ENCODE measurements at places on chromosomes 5 and 9.
A peak's percentile ranks its signal among the peaks of the same experiment; 100 is the strongest.

- DNase-seq: no peak
Observed at GRCh38 chr5:157944938-157945337, 86.0 kb upstream of the CLINT1 start.

DNA sequence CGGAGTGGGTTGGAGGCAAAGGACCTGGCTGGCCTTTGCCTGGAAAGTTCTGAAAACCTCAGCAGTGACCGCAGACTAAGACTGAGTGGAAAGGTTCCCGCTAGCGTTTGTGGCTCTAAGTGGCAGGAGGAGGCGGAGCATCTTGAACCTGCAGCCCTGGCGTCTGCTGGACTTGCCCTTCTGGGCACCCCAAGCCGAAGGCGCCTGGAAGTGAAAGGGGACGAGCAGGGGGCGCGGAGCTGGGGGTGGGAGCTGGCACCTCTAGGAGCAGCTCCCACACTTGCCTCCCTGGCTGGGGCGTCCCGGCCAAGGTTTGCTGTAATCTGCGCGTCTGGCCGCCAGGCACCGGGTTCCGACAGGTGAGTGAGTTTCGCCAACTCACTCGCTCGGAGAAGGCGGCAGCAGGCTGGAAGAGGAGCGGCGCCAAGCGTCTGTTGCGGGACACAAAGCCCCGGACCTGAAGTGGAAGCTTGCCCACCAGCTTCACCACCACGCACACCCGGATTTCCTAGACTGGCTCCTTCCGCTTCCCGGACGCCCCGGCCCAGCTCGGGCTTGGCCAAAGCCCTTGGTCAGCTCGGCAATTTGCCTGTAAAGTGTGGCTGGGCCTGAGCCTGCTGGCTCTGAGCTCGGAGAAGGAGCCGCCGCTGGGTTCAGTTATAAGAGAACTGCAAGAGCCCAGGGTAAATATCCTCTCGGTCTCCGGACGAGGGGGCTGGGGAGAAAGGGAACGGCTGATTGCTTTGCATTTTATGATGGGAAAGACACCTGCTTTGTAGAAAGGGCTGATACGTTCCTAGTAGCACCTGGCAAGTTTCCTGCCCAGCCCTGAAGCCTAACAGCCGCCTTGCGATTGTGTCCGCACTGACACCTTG lies at the start of gene GNA14:
TSS of gene GNA14 (minus strand) at position 89 of the 875 bp plus-strand sequence. CDS start 529 bp downstream, outside the sequence.
- DNase-seq: peak; percentile 88

- DNase-seq: no peak
Observed at GRCh38 chr5:169567079-169567478, 16.5 kb upstream of the SPDL1 start.

DNA sequence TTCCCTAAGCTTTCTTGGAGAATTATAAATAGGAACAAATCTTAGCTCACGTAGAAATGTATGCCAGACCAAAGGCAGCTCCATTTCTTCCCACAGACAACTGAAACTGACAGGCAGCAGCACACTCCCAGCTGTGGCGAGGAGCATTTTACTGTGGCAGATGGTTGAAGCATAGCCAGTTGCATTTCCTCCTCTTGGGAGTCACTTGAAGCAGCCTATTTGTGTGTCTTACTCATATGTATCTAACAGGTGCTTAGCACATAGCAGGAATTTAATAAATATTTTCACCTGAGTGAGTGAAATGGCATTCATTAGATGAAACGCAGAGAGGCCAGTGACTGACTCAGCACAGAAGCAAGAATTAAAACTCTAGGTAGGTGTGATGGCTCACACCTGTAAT lies 12.3 kb upstream of the MTMR12 start:
- DNase-seq: no peak

- DNase-seq: no peak
Observed at GRCh38 chr9:91711755-91712601, 238.1 kb downstream of the ROR2 start.

DNA sequence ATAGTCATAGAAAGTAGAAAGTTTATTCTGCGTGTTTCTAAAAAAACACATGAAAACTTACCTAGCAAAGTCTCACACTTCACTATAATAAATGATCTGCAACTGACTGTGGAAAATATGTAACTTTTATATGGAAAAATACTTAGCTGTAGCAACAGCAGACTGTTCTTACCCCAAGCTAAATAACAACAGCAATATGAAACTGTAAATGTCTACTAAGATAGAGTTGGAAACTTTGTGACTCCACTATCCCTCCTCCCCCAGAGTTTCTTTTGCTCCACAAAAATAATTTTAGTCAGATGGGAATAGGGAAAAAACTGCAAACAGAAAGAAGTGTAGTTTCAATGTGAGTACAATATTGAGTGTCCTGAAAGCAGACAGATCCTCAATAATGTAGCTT lies 21.0 kb downstream of the MLLT3 start:
- no peak for DNase-seq

DNA sequence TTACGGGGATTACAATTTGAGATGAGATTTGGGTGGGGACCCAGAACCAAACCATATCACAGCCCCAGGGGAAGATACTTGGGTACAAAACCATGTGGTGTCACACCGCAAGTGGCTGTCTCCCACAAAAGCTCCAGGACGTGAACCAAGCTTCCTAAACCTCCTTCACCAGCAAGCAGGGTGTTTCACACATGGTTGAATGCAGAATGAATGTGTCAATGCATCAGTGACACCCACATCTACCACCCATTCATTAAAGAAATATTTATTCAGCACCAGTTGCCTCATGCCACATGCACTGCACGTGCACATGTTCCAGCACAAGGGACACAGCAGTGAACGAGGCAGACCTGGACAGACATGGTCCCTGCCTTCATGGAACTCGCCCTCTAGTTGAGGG lies 70.9 kb upstream of the SPOCK1 start:
- DNase-seq: no peak

DNA sequence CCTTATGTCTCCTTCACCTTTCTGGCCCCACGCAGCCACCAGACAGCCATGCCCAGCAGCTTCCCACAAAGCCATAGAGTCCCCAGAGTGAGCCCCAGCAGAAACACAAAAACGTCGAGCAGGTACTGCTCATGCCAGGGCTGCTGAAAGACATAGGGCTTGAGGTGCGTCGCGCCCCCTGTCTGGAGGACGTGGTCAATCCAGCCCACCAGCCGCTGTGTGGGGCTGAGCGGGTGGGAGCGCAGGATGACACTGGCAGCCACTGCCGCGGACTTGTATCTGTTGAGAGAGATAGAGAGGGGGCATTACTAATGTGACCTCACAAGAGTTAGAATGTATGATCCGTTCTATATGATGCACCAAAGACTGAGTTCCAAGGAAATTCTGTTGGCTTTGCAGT lies 31.0 kb downstream of the UGT3A2 start:
- no peak for DNase-seq

DNA sequence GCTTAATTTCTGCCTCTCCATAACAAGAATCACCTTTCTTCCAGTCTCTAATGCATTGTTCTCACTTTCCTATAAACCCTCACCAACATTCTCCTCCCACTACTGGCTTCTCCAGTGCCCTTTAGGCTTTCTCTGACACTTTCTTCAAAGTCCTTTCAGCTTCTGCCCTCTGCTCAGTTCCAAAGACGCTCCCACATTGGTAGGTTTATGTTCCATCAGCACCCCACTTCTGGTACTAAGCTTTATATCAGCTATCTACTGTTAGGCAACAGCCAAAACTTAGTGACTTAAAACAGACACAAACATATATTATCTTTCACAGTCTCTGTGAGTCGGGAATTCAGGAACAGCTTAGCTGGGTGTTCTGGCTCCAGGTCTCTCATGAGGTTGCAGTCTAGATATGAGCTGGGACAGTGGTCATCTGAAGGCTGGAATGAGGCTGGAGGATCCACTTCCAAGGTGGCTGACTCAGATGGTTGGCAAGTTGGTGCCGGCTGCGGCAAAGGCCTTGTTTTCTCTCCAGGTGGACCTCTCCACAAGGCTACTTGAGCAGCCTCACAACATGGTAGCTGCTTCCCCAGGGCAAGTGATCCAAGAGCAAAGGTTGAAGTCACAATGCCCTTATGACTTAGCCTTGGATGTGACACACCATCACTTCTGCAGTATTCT lies 37.4 kb downstream of the BOD1 start:
- no peak for DNase-seq

- no peak for DNase-seq
Observed at GRCh38 chr5:56352808-56353590, 119.9 kb upstream of the ANKRD55 start.

- DNase-seq: no peak
Observed at GRCh38 chr9:112839331-112839730, 51.3 kb downstream of the SLC46A2 start.

DNA sequence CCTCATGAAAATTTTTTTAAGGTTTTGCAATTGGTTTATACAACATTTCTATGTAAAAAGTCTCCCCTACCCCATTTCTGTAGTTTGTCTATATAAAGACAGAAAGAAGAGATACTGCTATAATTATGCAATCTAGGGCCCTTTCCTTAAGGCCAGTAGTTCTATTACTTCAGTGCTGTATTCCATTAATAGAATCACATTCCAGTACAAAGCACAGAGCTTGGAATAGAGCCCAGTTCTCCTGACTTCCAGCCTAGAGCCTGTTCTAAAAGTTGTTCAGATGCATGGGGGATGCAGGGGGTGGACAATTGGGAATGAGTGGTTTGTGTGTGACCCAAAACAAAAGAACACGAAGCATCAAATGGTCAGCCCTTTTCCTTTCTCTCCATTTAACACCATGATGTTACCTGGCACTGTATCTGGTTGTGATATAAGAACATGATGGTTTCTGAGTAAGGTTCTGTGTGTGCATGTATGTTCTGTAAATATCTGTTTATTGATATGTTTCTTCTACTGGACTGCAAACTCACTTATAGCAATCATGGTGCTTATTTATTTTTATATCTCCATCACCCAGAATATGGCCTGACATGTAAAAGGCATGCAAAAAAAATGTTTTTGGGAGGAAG lies 8.2 kb upstream of the GRAMD2B start:
- DNase-seq: no peak

DNA sequence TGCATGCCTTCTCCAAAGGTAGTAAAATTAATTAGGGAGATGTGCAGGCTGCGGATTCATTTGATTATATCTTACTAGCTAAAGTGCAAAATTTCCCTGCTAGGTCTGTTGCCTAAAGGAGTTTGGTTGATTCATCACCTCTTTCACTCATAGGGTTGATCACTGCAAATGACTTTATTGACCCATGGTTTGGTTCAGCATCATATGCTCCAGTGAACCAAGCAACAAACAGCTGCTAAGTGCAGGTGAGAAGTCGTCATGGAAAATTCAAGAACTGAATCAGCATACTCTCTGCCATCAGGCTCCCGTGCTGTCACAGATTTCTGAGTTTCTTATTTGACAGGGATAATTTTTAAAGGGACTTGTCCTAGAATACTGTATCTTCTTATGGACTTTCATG lies 571.8 kb upstream of the CDH18 start:
- no peak for DNase-seq

GRCh38 chr9:112081918-112082729 lies 93.0 kb downstream of the SUSD1 start:
- no peak for DNase-seq

- no peak for DNase-seq
Observed at GRCh38 chr9:124428751-124429529, 13.7 kb upstream of the PSMB7 start.

DNA sequence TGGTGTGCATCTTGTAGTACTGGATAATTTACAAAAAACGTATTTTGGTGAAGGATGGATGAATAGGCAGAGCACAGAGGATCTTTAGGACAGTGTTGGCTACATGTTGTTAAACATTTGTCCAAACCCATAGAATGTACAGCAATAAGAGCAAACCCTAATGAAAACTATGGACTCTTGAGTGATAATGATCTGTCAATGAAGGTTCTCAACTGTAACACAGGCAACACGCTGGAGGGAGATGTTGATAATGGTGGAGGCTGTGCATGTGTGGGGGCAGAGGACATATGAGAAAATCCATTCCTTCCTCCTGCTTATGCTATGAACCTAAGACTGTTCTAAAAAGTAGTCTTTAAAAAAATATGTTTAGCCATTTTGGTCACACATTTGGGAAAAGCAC lies 194.0 kb downstream of the FER start:
- no peak for DNase-seq

DNA sequence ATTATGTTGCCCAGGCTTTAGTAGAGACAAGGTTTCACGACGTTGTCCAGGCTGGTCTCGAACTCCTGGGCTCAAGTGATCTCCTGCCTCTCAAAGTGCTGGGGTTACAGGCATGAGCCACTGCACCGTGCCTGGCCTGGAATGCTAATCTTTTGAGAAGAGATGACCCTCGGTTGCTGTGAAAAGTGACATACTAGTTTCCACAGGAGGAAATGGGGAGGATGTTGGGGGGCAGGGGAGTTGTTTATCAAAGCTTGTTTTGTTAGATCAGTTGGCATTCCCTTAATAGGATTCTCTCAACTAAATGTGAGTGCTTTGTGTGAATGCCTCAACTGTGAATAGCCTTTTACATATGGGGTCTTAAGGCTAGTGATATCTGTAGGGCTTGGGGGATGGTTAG lies 16.4 kb upstream of the MATR3 start:
- no peak for DNase-seq

DNA sequence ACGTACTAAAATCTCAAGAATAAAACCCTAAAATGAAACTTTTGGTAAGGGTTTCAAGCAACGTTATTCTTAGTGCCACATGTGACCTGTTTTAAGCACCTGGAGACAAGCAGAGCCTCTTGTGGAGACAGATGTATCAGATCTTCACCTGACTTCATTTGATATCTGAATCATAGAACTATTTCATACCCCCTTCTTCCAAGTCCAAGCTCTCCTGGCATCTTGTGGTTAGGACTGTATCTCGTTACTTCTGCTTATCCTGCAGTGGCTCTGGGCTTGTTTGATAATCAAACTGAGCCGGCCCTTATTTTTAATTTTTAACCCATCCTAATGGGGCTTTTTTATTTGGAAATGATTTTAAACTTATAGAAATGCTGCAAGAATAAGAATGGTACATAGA lies 11.1 kb upstream of the FSD1L start:
- no peak for DNase-seq

- DNase-seq: no peak
Observed at GRCh38 chr9:129254566-129255287, 76.7 kb upstream of the IER5L start.

DNA sequence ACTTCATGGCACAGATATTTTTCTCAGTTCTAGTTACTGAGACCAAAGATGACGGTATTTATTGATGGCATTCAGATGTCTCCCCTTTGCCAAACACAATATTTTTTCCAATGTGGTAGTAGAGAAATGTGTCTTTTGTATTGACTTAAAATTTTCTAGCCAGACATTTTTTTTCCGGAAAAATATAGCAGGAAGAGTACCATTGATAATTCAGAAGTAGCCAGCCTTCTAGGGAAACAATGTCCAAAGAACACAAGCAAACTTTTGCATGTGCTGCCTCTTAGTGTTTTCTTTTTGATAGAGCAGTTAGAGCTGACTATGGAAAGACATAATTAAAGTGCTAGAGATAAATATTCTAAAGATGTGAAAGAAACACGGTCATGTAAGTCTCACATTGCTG lies 231.4 kb downstream of the MARCHF11 start:
- no peak for DNase-seq

DNA sequence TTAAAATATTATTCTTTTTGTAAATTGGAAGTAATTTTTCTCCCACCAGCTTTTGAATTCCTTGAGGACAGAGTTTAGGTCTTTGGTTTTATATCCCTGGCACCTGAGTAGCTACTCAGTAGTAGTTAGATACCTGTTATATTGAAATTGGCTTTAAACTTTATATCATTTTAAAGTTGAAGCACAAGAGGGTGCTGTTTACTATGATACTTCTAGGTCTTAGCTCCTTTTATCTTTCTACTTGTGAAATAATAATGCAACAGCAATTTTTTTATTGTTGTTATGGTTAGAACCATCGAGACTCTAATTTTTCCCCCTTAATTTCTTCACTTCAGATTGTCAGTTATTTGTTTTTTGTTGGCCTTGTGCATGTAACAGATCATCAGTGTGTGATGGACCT lies 46.3 kb downstream of the AP3S1 start:
- no peak for DNase-seq
